ENCODE measurements at places on chromosomes 13 and 19.

- DNase-seq, result no peak
These were observed 13.5 kb upstream of the URAD start for GRCh38 chr13:28001837-28002473.

- no peak for DNase-seq
These were observed 363.9 kb downstream of the MYO16 start for GRCh38 chr13:108993346-108993745.

DNA sequence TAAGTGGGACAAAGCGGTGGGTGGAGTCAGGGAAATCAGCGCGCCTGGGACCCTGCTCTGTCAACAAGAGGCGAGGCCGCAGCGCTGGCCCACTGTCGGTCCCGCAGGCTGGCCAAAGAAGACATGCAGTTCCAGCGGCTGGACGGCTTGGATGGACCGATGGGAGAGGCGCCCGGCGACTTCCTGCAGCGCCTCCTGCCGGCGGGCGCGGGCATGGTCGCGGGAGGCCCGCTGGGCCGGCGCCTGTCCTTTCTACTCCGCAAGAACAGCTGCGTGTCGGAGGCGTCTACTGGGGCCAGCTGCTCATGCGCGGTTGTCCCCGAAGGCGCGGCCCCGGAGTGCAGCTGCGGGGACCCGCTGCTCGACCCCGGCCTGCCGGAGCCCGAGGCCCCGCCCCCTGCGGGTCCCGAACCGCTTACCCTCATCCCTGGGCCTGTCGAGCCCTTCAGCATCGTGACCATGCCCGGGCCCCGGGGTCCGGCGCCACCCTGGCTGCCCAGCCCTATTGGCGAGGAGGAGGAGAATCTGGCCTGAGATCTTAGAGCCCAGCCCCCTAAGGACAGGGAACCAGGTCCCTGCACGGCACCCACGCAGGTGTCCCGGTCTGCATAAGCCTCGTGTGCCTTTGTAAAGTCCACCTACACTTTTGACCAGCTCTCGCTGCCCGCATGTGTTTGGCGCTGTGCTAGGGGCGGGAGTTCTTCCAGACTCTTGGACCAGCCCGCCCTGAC, 6.1 kb downstream of the BEST2 start:
- DNase-seq, result peak; percentile 43

GRCh38 chr19:49911381-49912145, 14.9 kb upstream of the IL4I1 start:
- DNase-seq, result no peak

GRCh38 chr19:52034051-52034728, 6.0 kb upstream of the ZNF614 start:
- DNase-seq, result no peak

- DNase-seq, result no peak
These were observed 262.8 kb upstream of the RFC3 start for GRCh38 chr13:33554919-33555791.

- peak; percentile 65 for DNase-seq
These were observed 444 bp downstream of the PROSER1 start for GRCh38 chr13:39037410-39037879.

- DNase-seq, result no peak
These were observed 63.3 kb downstream of the ARHGEF7 start for GRCh38 chr13:111178402-111178801.

All from COR-L47 (cell line).